Dorsolateral prefrontal cortex (tissue), 122 donors: ENCODE measurements at places on chromosomes 3 and 15. TPM values are rescaled to one million over a fixed set of nuclear protein-coding genes. Genes with fewer than 3 reads are reported as not detected.

The AGBL1 gene
- 1.2 TPM for total RNA-seq

The PAK6 gene
- total RNA-seq, result 40.1 TPM

The CHRD gene
- 58.4 TPM for total RNA-seq

The CHDH gene
- 22.1 TPM for total RNA-seq

The GFM1 gene
- 60.4 TPM for total RNA-seq

The FBXO40 gene
- total RNA-seq, result 3.1 TPM

The SCAMP5 gene
- total RNA-seq, result 368 TPM

The RGMA gene
- total RNA-seq, result 73.1 TPM

The ITIH4 gene
- total RNA-seq, result 14.3 TPM

The AMT gene
- total RNA-seq, result 11.3 TPM

The MESP2 gene
- 0.83 TPM for total RNA-seq

The UROC1 gene
- 0.45 TPM for total RNA-seq

The MSL2 gene
- total RNA-seq, result 36.4 TPM

The SAMD7 gene
- not detected for total RNA-seq

The NOX5 gene
- 0.43 TPM for total RNA-seq

DNA sequence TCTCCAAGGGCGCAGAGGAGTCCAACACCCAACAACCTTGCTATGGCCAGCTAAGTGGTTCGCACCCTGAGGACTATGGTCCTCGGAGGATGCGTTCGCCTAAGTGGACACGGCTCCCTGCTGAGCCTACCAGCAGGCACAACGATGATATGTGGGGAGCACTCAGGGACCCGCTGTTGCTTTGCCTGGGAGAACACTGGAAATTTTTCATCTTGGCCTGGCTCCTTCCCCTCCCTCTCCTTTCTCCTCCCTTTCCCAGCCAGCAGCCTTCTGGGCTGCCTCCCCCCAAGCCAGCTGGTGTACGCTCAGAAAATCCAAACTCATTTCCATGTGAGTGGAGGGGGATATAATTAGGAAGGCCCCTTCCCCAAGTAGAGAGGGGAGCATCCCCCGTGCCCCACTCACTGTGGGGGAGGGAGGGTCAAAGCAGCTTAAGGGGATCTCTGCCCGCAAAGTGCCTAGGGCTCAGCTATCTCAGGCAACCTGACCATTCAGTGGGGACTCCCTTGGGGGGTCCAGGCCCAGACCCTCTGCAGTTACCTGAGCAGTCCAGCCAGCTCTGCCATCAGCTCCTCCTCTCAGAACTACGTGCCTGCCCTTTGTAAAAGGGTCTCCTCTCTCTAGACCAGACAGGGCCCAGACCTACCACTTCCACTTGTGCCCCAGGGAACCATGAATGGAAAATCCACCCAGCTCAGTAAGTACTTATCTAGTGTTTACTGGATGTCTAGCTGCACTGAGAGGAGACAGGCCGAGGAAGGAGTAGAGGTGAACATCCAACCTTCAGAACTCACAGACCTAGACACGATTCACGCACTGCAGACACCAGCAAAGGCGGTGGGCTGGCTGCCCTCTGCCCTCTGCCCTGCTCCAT lies 742 bp upstream of the SEMA7A start:
- no peak for DNase-seq

- DNase-seq, result peak; percentile 43
Observed at GRCh38 chr3:12187448-12188327, 29.0 kb upstream of the TIMP4 start.

- no peak for DNase-seq
Observed at GRCh38 chr3:9072667-9073009, 109.4 kb upstream of the RAD18 start.

DNA sequence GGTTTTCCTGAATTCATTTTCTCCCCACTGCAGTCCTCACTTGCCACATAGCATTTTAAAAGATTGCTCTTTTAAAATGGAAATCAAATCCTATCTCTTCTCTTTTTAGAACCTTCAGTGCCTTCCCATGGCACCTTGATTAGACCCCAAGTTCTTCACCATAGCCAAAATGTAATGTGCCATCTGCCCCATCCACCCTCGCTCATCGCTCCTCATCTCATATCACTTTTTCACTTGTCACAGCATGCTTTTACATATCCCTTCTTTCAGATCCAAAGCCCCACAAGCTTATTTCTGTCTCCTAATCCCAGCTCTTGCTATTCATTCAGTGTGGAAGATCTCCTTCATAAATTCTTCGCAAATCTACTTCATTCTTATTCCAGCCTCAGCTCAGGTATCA lies 161.7 kb downstream of the CD47 start:
- DNase-seq, result no peak

GRCh38 chr3:132486099-132486498 lies 68.8 kb downstream of the DNAJC13 start:
- DNase-seq, result no peak

DNA sequence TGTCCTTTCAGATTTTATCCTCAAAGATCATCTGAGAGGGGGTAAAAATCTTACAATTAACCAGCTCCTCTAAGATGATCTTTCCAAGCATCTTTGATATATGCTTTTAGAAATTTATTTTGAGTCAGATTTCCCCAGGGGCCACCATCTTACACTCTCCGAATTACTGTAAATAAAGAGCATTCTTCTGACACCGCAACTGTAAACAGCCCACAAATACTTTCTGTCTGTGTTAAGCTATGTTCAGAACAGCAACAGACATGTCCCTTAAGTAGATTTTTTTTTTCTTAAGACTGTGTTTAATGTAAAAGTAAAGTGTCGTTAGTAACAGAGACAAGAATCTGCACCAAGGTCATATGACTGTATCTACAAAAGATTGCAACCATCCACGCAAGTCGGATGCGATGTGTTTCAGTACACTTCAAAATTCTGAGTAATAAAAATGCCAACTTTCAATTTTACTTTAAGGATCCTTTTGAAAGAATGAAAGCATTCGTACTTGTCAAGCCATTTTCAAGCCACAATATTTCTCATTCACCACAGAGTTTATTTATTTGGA lies 159.0 kb upstream of the KCNH8 start:
- DNase-seq, result no peak

DNA sequence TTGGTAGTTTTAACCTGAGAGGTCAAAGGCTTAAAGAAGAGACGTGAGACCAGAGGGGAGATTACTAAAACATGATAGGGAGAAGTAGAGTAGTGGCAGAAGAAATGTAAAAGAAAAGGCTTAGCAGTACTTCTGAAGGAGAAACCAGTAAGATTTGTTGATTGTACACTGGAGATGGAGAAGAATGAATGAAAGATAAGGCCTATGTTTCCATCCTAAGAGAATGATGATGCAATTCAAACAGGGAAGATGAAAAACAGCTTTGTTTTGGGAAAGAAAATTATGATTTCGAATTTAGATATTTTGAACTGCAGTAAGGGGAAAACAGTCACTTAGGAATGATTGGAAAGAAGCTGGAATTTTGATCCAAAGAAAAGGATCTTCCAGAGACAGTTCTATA lies 97.4 kb upstream of the PLXND1 start:
- DNase-seq, result no peak

GRCh38 chr3:71109241-71109976 lies 474.1 kb downstream of the FOXP1 start:
- DNase-seq, result no peak

GRCh38 chr3:65811892-65812291 lies 226.8 kb downstream of the MAGI1 start:
- no peak for DNase-seq

- no peak for DNase-seq
Observed at GRCh38 chr15:34709866-34710265, 44.9 kb downstream of the GJD2 start.

- DNase-seq, result no peak
Observed at GRCh38 chr15:53210653-53211052, 420.5 kb upstream of the ONECUT1 start.

- no peak for DNase-seq
Observed at GRCh38 chr3:125194061-125194848, 18.3 kb downstream of the SLC12A8 start.

DNA sequence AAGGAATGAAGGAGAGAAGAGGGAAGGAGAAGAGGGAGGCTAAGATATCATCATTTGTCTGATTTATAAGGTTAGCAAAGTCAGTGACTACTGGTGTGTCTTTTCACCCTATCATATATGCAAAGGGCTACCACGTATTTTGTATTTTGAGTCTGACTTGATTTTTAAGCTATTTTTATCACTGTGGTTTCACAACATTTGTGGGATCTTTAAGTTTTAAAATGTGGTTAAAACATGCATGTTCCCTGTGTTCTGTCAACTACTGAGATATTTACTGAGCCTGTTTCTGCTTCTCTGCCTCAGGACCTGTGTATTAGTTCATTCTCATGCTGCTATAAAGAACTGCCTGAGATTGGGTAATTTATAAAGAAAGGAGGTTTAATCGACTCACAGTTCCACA lies 22.5 kb upstream of the SPTSSB start:
- DNase-seq, result no peak

- no peak for DNase-seq
Observed at GRCh38 chr3:176526225-176526624, 671.1 kb downstream of the TBL1XR1 start.

GRCh38 chr15:84983711-84984110 lies 2.1 kb downstream of the PDE8A start:
- DNase-seq, result no peak

DNA sequence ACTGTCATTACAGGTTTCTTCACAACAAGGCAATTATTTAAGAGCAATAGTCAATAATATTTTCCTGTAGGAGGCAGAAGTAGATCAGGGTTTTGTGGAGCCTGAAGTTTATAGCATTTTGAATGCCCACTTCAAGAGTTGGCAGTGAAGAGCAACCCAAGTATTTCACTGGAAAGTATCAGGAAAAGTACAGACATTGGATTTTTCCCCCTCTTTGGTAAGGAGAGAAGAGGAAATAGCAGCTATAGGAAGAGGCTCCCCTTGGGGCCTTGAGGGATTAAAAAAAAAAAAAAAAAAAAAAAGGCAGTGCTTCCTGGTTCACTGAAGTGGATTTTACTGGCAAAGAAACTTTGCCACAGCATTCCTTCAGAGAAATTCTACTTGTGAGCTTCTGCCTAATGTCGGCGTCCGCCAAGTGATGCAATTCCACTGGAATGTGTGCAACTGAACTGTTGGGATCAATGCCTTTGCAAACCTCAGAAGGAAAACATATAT lies 5.7 kb upstream of the CNTN6 start:
- DNase-seq, result no peak

- no peak for DNase-seq
Observed at GRCh38 chr3:43742920-43743319, 52.2 kb downstream of the ABHD5 start.

DNA sequence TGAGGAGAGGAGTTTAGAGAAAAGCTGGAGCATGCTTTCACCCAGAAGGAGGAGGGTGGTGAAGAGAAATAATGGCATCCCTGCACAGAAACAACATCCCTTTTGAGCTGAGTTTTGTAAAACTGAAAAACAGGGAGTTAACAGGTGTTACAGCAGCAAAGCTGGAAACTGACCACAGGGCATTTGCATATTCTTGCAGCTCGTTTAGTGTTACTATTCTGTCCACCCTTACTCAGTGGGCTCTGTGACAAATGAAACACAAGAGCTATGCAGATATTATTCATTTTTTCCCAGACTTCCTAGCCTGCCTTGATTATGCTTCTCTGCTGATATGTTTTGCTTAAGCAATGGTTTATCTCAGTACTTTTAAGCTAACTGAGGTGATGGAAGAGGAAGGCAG lies 272.0 kb downstream of the NEK10 start:
- DNase-seq, result no peak

GRCh38 chr3:129054605-129055104 lies 5.9 kb upstream of the GP9 start:
- no peak for DNase-seq

GRCh38 chr3:11915621-11916424 lies 69.1 kb upstream of the TAMM41 start:
- DNase-seq, result no peak

GRCh38 chr15:56812221-56812620 lies 78.9 kb upstream of the ZNF280D start:
- no peak for DNase-seq

GRCh38 chr15:101315736-101316135 lies 20.7 kb upstream of the SNRPA1 start:
- no peak for DNase-seq

GRCh38 chr3:151976211-151977050 lies 103.0 kb downstream of the SUCNR1 start:
- DNase-seq, result no peak
